ENCODE measurements at places on chromosomes 12 and 14.

DNA sequence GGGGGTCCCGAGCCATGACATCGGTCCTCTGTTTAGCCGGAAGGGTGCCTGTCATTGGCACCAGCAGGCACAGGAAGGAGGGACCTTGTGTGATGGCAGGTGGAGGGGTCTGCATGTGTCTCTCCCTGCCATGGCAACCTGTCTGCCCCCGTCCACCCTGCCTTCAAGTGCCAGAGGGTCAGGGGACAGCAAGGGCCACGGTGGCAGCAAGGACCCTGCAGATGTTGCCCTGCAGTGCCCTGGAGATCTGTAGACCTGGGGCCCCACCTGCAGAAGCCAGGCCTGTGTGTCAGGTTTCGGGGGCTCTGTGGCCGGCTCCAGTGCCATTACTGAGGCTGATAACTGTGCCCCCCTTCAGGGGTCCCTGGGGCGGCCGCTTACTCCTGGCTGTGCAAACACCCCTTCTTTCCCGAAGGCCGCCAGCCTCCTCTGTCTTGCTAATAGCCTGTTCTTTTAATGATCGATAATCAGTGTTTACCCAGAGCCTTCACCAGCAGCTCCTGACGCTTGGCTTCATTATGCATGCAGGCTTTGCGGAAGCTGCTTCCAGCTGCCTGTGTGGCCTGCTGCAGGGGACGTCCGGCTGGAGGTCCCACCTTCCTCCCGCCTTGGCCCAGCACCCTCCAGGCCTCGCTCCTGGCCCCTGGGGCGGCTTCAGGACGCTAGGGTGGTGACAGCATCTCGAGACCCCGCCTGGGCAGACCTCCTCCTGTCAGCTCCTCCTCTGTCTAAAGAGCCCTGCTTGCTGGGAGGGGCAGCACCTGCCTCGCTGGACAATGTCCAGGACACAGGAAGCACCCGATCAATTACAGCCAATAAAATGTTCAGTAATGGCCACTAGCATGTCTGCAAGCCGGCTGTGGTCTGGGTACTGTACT, 153.0 kb downstream of the KIF26A start:
- no peak for DNase-seq

DNA sequence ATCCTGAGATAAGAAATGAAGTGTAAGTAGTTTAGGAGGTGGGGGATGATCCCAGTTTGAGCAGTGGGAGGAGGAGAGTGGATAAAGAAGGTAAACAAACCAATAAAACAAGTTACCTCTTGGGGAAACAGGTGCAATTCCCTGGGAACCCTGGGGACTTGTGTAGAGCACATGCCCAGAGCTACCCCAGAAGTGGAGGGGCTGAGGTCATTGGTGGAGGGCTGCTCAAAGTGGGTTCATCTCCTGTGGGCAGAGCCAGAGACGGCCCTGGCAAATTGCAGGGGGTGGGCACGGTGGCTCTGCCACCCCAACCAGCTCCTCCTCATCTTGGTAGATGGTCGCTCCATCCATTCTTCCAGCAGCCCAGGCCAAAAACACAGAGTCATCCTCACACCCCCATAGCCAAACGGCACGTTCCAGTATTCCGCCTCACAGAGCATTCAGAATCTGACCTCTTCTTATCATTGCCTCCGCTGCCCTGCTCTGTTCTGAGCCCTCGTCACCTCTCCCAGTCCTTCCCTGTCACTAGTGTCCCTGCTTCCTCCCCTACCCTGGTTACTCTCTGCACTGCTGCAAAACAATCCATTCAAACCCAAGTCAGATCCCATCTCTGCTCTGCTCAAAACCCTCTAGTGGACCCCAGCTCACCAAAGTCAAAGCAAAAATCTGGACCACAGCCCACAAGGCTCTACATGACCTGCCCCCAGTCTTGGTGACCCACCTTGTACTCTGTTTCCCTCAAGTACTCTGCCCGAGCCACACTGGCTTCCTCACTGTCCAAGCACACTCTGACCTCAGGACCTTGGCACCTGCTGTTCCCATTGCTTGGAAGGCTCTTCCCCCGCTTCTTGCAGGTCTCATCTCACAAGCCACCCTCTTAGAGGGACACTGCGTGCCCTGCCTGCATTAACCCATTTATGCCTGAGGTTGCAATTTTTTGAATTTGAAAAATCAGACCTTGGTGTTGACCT, 5.5 kb downstream of the CYP46A1 start:
- no peak for DNase-seq

DNA sequence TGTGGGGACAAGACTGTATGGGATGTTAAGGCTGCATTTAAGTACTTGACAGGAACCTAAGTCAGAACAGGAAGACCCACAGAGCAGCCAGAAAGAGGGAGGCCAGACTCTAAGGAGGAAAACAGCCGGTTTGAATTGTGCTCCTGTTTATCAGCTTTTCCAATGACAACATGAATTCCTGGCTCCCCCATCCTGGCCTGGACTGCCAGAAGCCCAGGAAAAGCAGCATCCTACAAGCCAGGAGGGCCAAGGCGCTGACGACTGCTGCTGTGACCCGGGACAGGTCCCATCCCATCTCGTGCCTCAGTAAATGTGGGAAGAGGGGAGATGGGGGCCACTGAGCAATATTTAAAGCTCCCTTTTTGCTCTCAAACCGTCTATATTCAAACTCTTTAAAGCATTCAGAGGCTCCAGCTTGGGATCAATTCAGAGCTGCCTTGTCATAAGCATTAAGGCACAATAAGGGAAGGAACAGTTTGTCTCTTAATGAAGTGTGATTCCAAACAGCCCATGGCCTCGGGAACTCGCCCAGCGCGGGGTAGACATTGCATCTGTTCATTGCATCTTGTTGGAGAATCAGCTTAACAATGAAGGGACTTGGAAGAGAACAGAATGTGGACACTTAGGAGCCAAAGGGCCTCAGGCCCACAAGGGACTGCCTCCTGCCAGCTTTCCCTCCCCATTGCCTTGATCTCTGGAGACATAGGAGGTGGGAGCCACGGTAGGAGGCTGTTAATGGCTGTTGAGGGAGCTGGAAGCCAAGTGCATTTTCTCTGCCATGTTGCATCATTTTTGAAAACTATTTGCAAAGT, 49.6 kb downstream of the CMKLR1 start:
- DNase-seq: no peak

- no peak for DNase-seq
These were observed 190.1 kb downstream of the SLC41A2 start for GRCh38 chr12:104768033-104768432.
